Osteoblast (primary cell): ENCODE measurements at places on chromosomes 1 and 21. TPM values are rescaled to one million over a fixed set of nuclear protein-coding genes. Genes with fewer than 3 reads are reported as not detected.

The ZNHIT6 gene
- total RNA-seq: 13.4 and 14.4 TPM in 2 replicates

The CHRM3 gene
- under 0.01 and 0.29 TPM in 2 replicates for total RNA-seq

The NUAK2 gene
- total RNA-seq: 2.7 and 3.6 TPM in 2 replicates

The CLSTN1 gene
- 110 and 140 TPM in 2 replicates for total RNA-seq

The CHML gene
- 11.6 and 12.1 TPM in 2 replicates for total RNA-seq

The APH1A gene
- 118 and 122 TPM in 2 replicates for total RNA-seq

The ATAD3C gene
- under 0.01 and 0.59 TPM in 2 replicates for total RNA-seq

The RNF207 gene
- total RNA-seq: 10.6 and 42.7 TPM in 2 replicates

The LCA5L gene
- total RNA-seq: 2.2 and 2.9 TPM in 2 replicates

DNA sequence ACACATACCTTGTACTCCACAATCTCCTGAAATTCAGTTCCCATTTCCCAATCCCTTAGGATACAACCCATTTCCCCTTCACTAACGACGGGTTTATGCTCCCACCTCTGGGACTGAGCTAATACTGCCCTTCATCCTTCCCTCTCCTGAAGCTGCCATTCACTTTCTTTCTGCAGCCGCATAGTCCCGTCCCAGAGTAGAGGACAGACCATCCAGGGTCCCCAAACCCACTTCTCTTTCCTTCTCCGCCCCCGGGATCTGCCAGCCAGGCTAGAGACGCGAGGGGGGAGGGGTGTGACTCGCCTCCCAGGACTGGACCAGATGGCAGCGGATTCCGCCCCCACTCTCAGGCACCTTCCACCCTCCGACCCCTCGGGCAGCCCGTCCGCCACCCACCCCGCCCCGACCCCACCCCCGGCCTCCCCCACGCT lies 679 bp downstream of the ABL2 start:
- H3K27me3 ChIP-seq: no peaks in the 10 kb centered on the region
- peak overlapping the region; percentile 80 for H3K4me3 ChIP-seq
- peak overlapping the region; percentile 32 for H3K27ac ChIP-seq
- DNase-seq: no peak
- peaks cover 16% of the 10 kb centered on the region for H3K4me1 ChIP-seq
- peaks cover 2% of the 10 kb centered on the region for H3K36me3 ChIP-seq

- no peak overlapping the region for H3K27ac ChIP-seq
- no peaks in the 10 kb centered on the region for H3K4me1 ChIP-seq
- peaks cover 19% of the 10 kb centered on the region for H3K27me3 ChIP-seq
- H3K36me3 ChIP-seq: no peaks in the 10 kb centered on the region
- no peak overlapping the region for H3K4me3 ChIP-seq
- DNase-seq: peak; percentile 65
Observed at GRCh38 chr1:30789388-30790255, 32.0 kb upstream of the LAPTM5 start.

DNA sequence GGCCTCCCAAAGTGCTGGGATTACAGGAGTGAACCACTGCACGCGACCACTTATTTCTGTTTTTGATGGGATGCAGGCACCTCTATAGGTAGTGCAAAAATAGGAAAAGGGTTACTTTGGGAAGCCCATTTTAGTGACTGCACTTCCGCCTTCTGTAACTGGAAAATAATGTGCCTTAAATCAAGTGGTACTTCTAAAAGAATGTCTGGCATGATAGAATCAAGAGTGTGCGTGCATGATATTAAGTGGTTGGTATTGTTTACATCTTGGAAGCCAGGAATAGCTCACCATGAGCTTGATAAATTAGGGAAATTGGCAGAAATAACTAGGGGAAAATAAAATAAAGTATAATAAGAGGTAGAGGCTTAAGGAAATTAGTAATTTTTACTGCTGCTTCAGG lies 1067.0 kb downstream of the ADGRL2 start:
- no peaks in the 10 kb centered on the region for H3K4me1 ChIP-seq
- no peaks in the 10 kb centered on the region for H3K36me3 ChIP-seq
- H3K4me3 ChIP-seq: no peak overlapping the region
- no peak for DNase-seq
- no peak overlapping the region for H3K27ac ChIP-seq

DNA sequence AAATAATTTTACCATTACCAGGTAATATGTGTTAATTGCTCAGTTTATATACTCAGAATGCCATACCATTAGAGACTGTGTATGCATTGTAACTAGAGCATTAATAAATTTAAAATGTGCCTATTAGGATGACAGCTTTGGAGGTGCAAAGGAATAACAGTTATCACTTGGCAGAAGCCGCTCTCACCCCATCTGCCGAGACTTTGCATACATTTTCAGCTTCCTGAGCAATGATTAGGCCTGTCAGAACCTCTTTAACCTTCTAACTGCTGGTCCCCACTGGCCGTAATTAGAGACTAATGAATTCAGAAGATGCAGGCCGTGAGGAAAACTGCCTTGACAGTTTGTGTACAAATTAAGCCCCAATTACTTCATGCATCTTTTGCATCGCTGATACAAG lies 158.0 kb upstream of the PROX1 start:
- no peaks in the 10 kb centered on the region for H3K4me1 ChIP-seq
- no peaks in the 10 kb centered on the region for H3K36me3 ChIP-seq
- no peaks in the 10 kb centered on the region for H3K27me3 ChIP-seq
- H3K4me3 ChIP-seq: no peak overlapping the region
- no peak overlapping the region for H3K27ac ChIP-seq

DNA sequence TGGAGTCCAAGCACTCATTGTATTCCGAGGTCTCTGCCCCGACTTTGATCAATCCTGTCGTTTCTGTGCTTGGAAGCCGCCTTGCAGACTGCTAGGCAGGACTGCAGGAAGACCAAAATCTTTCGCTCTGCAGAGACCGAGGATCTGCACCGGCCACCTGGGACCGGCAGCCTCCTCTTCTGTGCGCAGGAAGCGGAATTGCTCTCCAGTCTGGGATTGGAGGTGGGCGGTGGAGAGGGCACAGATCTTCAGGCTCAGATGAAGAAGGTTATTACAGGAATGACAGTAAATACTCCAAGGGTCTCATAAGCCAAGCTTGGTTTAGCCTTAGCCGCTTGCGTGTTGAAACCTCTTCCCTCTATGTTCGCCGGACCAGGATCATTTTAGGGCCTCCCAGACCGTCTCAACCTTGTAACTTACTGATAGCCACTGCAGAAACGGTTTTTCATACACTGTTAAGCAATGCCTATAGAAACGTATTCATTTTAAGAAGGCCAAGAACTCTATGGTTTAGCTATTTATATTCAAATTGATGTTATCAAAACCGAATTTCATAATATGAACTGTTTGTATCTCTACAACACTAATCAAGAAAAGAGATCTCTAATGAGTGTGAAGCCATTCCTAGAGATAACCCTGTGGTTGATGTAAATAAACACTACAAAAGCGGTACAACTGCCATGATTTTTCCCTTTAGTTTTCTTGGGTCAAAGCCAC lies 1.1 kb downstream of the MIA3 start:
- H3K27me3 ChIP-seq: no peaks in the 10 kb centered on the region
- H3K27ac ChIP-seq: peak overlapping the region; percentile 51
- H3K36me3 ChIP-seq: peaks cover 8% of the 10 kb centered on the region
- peak; percentile 91 for DNase-seq
- H3K4me3 ChIP-seq: peak overlapping the region; percentile 83

DNA sequence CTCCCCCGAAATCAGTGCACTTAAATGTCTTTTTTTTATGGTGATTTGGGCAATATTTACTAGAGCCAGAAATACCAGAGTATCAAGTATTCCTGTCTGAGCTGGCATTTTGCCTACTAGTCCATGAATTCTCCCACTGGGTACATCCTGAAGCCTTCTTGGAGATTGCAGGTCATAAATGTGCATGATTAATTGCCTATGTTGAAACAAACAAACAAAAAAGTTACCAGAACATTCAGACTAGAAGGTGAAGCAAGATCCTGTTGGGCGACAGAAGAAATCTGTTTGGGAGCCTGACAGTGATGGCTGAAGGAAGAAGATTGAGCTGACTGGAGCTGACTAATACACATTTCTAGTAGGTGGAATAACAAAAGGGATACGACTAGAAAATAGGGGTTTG lies 127.4 kb upstream of the NRIP1 start:
- H3K4me3 ChIP-seq: no peak overlapping the region
- H3K27ac ChIP-seq: no peak overlapping the region
- H3K4me1 ChIP-seq: no peaks in the 10 kb centered on the region
- DNase-seq: no peak
- H3K36me3 ChIP-seq: no peaks in the 10 kb centered on the region
- no peaks in the 10 kb centered on the region for H3K27me3 ChIP-seq

DNA sequence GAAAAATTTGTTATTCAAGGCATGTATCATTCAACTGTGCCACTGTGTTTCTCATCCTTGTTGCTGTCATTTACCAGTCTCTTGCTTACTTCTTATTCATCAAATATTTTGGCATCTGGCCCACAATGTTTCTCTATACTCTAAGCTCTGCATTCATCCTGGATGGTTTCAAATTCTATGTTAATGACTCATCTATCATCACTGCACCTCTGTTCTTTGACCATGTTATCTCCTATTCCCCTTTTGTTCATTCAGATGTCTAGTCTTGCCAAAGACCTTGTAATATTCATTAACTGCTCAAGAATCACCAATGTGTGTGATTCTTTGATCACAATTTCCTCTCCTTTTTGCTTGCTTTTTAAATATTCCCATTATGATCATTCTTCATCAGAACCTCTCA lies 54.6 kb upstream of the PRKACB start:
- H3K27me3 ChIP-seq: no peaks in the 10 kb centered on the region
- no peak for DNase-seq
- H3K4me1 ChIP-seq: peaks cover 14% of the 10 kb centered on the region
- H3K4me3 ChIP-seq: no peak overlapping the region
- H3K36me3 ChIP-seq: no peaks in the 10 kb centered on the region
- H3K27ac ChIP-seq: no peak overlapping the region

- H3K27ac ChIP-seq: no peak overlapping the region
- peak; percentile 90 for DNase-seq
Observed at GRCh38 chr1:209607102-209607794, 23.7 kb downstream of the CAMK1G start.

GRCh38 chr1:206709772-206710459 lies 25.2 kb downstream of the MAPKAPK2 start:
- H3K36me3 ChIP-seq: no peaks in the 10 kb centered on the region
- peak overlapping the region; percentile 72 for H3K27ac ChIP-seq
- H3K4me3 ChIP-seq: no peak overlapping the region
- no peak for DNase-seq
- peaks cover 71% of the 10 kb centered on the region for H3K4me1 ChIP-seq
- H3K27me3 ChIP-seq: no peaks in the 10 kb centered on the region

- no peak overlapping the region for H3K4me3 ChIP-seq
- H3K4me1 ChIP-seq: no peaks in the 10 kb centered on the region
- no peak for DNase-seq
- no peak overlapping the region for H3K27ac ChIP-seq
- no peaks in the 10 kb centered on the region for H3K36me3 ChIP-seq
- H3K27me3 ChIP-seq: no peaks in the 10 kb centered on the region
Observed at GRCh38 chr1:46822248-46822826, 23.5 kb downstream of the CYP4B1 start.

DNA sequence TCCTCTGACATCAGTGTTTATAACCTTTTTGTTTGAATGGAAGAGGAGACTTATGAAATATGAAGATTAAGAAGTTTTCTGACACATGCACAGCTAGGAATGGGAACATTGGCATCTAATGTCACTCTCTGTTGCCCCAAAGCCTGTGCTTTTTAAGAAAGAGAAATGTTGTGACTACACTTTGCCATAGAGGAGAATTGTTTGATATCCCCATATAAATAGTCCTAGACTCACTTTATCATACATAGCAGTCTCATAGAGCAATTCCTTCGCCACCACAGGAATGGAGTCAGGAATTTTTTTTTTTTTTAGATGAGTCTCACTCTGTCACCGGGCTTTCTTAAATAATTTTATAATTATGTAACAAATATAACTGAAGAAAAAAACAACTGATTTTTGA lies 1.5 kb downstream of the KRTAP21-3 start:
- H3K4me3 ChIP-seq: no peak overlapping the region
- H3K27me3 ChIP-seq: no peaks in the 10 kb centered on the region
- DNase-seq: peak; percentile 10

GRCh38 chr1:16018308-16018707 lies 465 bp upstream of the HSPB7 start:
- H3K4me3 ChIP-seq: peak overlapping the region; percentile 71
- H3K36me3 ChIP-seq: no peaks in the 10 kb centered on the region
- DNase-seq: no peak
- H3K27ac ChIP-seq: peak overlapping the region; percentile 97

GRCh38 chr21:45480701-45481500 lies 61.3 kb downstream of the SLC19A1 start:
- peaks cover 3% of the 10 kb centered on the region for H3K4me1 ChIP-seq
- H3K27ac ChIP-seq: no peak overlapping the region
- no peak overlapping the region for H3K4me3 ChIP-seq
- no peaks in the 10 kb centered on the region for H3K36me3 ChIP-seq
- no peak for DNase-seq
- H3K27me3 ChIP-seq: no peaks in the 10 kb centered on the region

- no peak for DNase-seq
- peaks cover 34% of the 10 kb centered on the region for H3K4me1 ChIP-seq
- no peak overlapping the region for H3K27ac ChIP-seq
Observed at GRCh38 chr21:26961698-26962097, 5.2 kb downstream of the ADAMTS5 start.

DNA sequence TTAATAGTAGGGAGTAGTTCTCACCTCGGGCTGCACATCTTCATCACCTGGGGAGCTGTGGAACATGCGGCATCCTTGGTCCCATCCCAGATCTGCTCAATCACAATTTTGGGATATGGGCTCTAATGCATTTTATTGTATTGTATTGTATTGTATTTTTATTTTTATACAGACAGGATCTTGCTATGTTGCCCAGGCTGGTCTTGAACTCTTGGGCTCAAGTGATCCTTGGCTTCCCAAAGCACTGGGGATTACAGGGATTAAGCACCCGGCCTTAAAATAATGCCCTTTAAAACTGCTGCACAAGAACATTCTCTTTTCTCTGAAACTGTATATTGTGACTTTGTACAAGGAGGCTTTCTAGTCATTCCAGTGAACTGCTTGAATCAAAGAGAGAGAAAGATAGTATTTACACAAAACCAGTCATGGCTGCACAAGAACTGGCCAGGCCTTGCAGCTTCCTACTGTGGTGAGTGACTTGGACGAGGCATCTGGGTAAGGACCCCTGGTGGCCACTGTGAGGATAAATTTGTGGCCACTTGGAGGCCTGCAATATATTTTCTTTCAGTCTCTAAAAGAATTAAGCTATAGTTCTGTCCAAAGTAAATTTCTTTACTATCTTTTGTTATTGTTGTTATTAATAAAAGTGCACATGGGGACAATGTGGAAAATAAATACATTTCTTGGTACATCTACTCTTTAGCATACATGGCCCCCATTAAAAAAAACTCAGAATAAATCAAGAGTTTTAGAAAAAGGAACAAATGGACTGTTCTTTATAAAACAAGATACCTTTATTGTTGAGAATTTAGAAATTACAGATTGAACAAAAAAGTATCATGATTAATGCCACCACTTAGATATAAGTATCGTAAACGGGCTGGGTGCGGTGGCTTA lies 48.0 kb downstream of the TBCE start:
- DNase-seq: peak; percentile 95
- H3K4me3 ChIP-seq: no peak overlapping the region
- peaks cover 11% of the 10 kb centered on the region for H3K4me1 ChIP-seq
- peak overlapping the region; percentile 46 for H3K27ac ChIP-seq

DNA sequence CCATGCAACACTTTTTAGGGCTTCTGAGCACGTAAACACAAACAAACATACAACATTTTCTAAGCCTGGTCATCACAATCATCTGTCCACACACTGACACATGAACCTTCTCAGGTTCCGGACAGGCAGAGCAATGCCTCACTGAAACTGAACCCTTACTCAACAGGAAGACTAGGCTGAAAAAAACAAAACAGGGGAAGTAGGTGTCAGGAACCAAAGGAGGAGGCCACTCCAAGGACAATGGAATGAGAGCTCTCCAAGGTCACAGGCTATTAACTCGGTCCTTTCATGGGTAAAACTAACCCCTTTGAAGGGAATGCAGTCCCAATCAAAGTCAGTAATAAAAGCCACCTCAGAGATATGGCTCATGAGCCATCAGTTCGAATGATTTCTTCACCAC lies 76.6 kb downstream of the FAM78B start:
- no peak overlapping the region for H3K27ac ChIP-seq
- DNase-seq: no peak
- H3K4me3 ChIP-seq: no peak overlapping the region
- H3K4me1 ChIP-seq: no peaks in the 10 kb centered on the region
